ENCODE measurements at places on chromosomes 1 and 21.

GRCh38 chr1:164704954-164705353, 146.0 kb downstream of the PBX1 start:
- DNase-seq: no peak

GRCh38 chr1:226799634-226800281, 60.7 kb upstream of the ITPKB start:
- no peak for DNase-seq

DNA sequence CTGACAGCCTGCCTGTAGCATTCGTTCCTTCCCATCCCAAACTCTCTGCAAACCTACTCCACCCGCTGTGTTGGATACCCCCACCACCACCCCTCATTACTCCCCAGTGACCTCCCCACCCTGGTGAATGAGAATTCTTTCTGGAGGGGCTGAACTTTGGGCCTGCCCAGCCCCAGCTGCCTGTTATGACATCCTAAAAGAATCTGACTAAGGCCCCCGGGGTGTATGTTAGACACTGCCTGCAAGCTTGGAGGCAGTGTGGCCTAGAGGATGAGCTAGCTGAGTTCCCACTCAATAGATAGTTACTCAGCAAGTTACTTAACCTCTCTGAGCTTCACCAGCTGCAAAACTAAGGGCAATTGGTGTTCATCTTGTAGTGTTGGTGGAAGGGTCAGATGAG, 110.2 kb upstream of the FGGY start:
- DNase-seq: no peak

- no peak for DNase-seq
Measured at GRCh38 chr1:224541901-224542630, 74.1 kb upstream of the CNIH3 start.

GRCh38 chr1:7103361-7103782, 318.1 kb downstream of the CAMTA1 start:
- DNase-seq: no peak

- DNase-seq: no peak
Measured at GRCh38 chr21:41819236-41819855, 52.5 kb upstream of the RIPK4 start.
